ENCODE measurements at places on chromosomes 5 and 9.

GRCh38 chr9:128886211-128886891 is 4.4 kb downstream of the LRRC8A start:
- no peak for DNase-seq

- no peak for DNase-seq
These were observed 1.2 kb downstream of the JAK2 start for GRCh38 chr9:4986296-4986695.

GRCh38 chr9:114472765-114473446 is 32.4 kb downstream of the WHRN start:
- no peak for DNase-seq

DNA sequence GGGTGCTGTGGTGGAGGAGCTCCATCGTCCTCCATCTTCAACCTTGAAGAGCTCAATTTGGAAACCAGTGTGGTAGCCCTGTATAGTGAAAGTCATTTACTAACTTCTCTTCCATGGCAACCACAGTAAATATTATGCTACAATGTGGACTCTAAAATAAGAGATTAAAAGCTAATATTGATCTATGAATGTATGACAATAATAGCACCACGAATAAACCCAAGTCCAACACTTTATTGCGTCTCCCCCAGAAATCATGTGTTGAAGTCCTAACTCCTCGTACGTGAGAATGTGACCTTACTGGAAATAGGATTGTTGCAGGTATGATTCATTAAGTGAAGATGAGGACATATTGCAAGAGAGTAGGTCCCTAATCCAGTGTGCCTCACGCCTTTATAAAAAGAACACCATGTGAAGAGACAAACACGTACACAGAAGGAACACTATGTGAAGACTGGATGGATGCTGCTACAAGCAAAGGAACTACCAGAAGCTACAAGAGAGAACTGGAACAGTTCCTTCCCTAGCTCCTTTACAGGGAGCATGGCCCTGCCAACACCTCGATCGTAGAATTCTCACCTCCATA is 276.2 kb downstream of the PDE4D start:
- no peak for DNase-seq

- DNase-seq: no peak
These were observed 157.0 kb downstream of the RGS3 start for GRCh38 chr9:113620377-113621161.

DNA sequence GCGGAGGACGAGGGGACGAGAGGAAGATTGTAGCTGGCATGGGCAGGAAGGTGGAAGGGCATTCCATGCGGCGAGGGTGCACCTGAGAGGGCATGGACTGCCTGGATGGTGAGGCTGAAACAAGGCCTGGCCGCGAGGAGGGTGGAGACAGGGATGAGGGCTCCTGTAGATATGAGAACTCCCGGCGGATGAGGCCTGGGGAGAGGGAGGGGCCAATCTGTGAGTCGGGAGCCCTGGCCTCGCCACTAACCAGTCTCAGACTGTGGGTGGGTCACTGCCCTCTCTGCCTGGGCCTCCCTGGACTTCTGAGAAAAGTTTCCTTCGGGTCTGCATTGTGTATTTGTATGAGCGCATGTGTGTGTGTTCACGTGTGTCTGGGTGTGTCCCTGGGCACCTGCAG is 55.4 kb downstream of the LMX1B start:
- no peak for DNase-seq

- DNase-seq: no peak
These were observed 1126.4 kb upstream of the SEMA6A start for GRCh38 chr5:117701062-117701461.

- no peak for DNase-seq
These were observed 57.7 kb downstream of the SMARCA2 start for GRCh38 chr9:2072752-2073405.

- DNase-seq: no peak
These were observed 45.9 kb upstream of the KCNMB1 start for GRCh38 chr5:170434966-170435605.

Measured in NCI-H524 (cell line).